ENCODE measurements at places on chromosomes 16 and 17.

- DNase-seq: no peak
Observed at GRCh38 chr16:61993108-61993507, 43.1 kb downstream of the CDH8 start.

DNA sequence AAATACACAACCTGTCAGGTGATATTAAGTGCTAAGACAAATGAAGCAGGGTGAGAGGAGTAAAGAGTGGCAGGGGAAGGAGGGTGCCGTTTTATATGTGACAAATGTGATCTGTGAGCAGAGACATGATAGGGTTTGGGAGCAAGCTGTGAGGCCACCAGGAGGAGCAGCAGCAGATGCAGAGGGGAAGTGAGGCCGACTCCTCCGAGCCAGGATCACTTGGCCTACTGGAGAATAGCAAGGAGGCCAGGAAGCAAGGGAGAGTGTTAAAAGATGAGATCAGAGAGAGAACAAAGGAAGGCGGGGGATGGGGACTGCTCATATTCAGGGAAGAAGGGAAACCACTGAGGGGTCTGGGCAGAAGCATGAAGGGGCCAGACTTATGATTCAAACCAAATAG, 129.4 kb downstream of the TANGO6 start:
- DNase-seq: peak; percentile 80

DNA sequence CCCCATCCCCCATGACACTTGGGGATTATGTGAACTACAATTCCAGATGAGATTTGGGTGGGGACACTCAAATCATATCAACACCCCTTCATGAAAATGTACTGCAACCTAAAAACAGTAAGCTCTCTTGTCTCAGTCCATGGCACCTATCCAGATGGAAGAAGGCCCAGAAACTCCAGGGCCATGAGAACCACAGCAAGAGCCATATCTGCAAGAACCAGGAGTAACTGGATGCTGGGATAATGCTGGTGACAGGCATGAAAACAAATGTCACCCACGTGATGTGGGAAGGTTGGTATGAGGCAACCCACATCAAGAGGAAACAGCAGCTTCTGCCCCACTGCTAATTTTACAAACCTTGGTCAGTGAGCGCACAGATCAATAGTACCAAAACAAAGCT, 400.1 kb upstream of the ERCC4 start:
- no peak for DNase-seq

GRCh38 chr17:46773676-46774075, 44.8 kb downstream of the WNT3 start:
- no peak for DNase-seq

DNA sequence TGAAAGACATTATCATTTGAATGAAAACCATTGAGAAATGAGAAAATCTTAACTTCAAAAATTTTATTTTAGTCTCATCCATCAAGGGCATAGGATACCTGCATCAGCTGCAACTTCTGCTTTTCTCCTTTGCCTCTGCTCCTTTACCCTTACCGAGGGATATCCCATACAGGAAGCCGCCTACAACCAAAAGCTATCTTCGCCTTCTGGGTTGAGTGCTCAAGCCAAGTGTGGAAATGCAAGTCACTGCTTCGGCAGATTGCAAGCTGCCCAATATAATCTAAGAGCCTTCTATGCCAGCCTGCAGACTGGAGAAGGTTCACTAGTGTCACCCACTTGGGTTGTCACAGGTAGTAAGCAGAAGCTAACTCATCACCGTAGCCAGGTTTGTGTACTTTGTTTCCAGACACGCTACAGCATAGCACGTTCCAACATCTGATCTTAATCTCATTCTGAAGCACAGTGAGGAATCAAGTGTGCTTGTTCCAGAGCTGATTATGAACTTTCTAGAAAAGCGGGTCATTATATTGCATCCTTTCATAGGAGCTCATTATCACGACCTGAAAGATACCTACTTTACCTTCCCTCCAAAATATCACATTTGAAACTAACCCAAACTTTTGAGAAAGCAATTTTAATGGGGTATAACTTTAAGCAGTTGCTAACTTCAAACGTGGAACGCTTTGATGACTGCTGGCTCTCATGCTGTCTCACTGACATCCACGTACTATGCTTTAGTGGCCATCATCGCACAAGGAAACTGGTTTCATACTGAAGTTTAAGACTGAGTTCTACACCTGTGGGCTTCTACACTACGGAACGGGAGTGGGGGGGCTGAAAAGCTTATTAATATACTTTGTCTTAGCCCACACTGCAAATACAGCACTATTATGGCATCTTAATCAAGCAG, 8.0 kb upstream of the UNK start:
- peak; percentile 61 for DNase-seq

- DNase-seq: no peak
Observed at GRCh38 chr16:1047801-1048200, 24.7 kb upstream of the SSTR5 start.

DNA sequence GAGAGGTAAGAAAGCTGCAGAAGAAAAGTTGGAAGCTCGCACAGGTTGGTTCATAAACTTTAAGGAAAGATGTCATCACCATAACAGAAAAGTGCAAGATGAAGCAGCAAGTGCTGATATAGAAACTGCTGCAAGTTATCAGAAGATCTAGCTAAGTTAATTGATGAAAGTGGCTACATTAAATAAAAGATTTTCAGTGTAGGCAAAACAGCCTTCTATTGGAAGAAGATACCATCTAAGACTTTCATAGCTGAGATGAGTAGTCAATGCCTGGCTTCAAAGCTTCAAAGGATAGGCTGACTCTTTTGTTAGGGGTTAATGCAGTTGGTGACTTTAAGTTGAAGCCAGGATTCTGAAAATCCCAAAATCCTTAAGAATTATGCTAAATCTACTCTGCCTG, 24.0 kb downstream of the CYLD start:
- DNase-seq: no peak

DNA sequence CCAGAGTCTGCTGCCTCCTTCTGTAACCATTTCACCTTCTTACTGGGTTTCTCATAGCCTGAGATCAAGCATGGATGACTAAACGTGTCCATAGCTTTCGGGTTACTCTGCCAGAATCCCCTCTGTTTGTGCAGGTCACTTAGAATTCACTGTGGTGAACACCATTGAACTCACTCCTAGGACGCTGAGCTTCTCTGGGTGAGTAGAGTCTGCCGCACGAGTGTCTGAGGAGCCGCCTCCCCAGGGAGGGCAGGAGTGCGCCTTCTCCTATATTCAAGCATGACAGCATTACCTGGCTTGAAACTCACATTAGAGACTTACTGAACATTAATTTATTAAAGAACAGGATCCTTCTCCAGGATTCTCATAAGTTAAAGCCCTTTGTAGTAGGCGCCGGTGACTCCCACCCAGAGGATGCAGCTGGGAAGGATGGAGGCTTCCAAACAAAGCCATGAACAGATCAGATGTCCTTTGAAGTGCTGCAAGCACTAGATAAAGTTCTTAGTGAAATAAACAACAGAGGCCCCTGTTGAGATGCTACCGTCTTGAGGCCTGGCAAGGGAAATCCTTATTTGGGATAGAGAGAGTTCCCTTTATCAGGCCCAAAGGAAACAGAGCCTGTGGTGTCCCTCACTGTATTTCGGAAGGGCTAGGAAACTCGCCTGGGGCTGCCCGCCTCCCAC, 144.6 kb upstream of the PLCG2 start:
- DNase-seq: no peak

DNA sequence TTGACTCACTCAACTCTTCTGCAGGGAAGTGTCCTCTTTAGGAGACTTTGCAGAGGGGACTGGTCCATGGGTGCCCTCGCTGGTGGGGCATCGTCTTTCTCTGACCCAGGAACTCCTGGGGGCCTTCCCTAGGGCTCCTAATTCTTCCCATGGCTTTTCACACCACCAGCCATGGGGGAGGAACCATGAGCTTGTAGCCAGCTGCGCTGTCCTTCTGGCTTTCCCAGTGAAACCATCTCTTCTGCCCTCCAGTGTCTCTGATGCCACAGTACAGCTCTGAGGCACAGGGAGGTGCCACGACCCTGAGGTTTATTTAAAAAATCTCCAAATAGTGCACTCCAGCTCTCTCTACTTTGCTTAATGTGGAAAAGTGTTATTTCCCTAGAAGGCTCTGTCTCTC, 78.6 kb downstream of the SDR42E1 start:
- no peak for DNase-seq

DNA sequence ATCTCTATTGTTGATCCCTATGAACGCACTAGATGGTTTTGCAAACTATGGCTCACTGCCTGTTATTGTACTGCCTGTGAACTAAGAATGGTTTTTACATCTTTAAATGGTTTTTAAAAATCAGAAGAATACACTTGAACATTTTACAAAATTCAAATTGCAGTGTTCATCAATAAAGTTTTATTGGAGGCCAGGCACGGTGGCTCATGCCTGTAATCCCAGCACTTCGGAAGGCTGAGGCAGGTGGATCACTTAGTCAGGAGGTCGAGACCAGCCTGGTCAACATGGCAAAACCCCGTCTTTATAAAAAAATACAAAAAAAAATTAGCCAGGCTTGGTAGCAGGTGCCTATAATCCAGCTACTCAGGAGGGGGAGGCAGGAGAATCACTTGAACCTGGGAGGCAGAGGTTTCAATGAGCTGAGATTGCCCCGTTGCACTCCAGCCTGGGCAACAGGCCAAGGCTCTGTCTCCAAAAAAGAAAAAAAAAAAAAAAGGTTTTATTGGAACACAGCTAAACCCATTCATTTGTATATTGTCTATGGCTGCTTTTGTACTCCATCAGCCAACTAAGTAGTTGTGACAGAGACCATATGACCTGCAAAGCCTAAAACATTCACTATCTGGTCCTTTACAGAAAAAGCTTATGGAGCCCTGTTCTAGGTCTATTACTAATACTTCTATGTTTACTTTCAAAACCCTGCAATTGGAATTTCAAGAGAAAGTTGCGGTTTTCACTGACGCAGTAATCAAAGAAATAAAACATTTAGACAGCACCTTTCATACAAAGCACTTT, 18.9 kb downstream of the IKZF3 start:
- DNase-seq: no peak

DNA sequence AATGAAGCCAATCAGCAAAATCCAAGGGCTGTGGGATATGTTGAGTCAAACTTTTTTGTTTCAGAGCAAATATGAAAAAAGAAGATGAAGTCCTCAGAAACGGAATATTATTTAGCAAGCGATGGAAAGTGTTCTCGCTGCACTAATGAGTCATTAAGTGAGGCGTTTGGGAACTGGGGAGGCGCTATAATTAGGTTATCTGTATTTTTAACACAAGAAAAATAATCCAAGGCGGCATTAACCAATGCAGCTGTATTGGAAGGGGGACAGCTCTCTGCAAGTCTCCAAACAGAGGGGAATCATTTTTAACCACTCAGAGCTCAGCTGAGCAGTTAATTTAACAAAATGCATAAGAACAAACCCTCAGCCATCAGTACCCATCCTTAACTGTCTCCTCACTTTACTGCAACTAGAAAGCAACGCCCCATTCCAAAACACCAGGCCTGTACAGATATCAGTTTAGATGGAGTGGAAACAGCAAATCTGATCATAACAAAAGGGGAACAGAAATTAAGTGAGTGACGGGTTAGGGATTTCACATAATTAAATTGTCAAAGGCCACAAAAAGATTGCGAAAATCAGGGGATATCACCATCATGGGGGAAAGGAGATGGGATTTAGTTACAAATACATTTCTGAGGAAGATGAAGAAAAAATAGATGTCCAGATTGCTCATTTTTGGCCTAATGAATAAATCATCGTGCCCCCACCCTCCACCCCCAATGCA, 211.0 kb upstream of the TOX3 start:
- DNase-seq: no peak

DNA sequence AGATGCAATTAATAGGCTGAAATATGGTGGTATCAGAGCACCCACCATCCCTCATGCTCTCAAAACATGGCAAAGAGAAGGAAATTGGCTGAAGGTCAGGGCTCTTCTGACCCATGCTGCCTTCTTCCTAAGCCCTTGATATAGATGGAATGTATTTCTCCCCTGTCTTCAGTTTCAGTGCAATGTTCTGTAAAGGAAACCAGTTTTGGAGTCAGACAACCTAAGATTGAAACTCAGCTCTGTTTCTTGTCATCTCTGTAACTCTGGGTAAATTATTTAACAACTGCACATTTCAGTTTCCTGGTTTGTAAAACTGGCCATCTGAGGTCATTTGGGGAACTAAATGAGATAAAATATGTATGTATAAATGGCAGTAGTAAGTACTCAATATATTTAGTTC, 243.9 kb downstream of the CA10 start:
- no peak for DNase-seq

DNA sequence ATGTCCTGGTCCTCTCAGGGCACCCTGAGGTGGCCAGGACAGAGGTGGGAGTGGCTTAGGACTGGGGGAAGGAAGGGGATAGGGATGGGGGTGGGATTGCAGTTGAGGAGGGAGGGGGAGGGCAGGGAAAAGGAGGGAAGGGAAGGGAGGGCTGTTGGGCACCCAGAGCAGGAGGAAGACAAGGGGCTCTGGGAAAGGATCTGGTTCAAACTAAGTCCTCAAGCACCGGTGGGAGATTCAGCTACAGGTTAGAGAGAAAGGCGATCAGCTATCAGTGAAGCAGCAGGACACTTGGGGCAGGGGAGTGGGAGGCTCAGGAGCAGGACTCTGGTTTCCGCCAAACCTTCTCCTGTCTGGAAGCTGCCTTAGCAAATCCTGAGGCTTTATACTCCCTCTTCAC, 44.6 kb upstream of the ACSM2B start:
- no peak for DNase-seq

- peak; percentile 59 for DNase-seq
Observed at GRCh38 chr17:76272541-76273444, 7.6 kb downstream of the UBALD2 start.

DNA sequence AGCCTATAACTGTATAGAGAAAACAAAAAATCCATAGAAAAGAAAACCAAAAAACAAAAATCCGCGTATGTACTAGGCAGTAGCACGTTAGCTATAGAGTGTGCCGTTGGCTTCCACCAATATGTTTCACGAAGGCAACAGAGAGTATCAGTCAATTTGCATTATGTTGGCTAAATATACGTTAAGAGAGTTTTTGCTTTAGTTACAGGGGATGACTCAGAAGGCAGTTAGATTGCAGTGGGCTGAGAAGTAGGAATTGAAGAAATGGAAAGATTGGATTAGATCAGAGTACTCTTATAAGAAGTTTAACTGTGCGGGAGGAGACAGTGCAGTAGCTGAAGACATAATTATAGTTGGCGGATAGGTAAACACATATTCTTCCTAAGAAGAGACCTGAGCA, 911 bp upstream of the NACA2 start:
- DNase-seq: no peak
